ENCODE measurements at places on chromosomes 3 and 15.

- DNase-seq = no peak
Observed at GRCh38 chr3:189458528-189458927, 172.7 kb upstream of the TP63 start.

DNA sequence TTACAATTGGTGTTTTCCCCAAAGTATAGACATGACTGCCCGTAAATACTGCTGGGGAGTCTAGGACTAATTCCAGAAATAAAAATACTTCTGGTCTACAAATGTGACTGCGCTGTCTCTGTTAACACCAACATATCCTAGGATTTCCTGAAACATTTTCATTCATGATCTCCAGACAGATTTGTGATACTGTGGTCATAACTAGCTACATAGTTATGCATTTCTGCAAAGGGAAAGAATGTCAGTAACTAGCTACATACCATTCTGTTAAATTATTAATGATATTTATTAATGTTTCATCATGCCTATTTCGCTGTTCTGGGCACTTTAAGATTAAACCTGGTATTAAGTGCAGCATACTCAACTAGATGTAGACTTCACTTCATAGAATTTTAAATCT, 33.3 kb downstream of the SETD5 start:
- no peak for DNase-seq

DNA sequence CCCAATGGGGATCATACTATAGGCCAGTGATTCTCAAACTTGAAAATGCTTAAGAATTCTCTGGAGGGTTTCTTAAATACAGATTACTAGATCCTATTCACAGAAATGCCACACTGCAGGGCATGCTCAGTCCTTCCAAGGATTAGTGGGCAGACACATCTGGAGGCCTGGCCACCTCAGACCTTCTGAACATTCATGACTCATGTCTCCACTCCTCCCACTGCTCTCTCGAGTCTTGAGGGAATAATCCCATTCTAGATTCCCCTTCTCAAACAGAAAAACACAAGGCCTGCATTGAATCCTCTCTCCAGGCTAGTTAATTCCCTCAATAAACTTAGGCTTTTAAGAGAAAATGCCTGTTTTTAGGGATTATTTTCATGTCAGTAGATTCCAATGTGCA, 22.1 kb downstream of the ZNF621 start:
- DNase-seq = no peak

DNA sequence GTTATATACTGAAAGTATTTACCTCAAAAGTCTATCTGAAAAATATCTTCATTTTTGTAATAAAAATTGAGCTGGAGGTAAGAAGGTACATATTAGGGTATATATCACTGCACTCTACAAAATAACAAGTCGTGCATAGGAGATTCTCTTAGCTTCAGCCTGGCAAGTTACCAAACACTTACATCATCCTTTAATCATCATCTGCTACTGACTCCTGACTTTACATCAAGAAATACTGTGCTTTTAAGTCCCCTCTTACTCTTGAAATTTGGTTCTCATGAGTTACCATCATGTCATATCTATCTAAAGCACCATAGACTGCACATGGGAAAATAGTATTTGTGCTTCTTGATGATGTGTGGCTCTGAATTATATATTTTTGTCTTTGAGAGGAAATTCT, 50.8 kb downstream of the LYSMD4 start:
- DNase-seq = no peak

GRCh38 chr3:104586344-104586743, 780.4 kb upstream of the ALCAM start:
- no peak for DNase-seq

DNA sequence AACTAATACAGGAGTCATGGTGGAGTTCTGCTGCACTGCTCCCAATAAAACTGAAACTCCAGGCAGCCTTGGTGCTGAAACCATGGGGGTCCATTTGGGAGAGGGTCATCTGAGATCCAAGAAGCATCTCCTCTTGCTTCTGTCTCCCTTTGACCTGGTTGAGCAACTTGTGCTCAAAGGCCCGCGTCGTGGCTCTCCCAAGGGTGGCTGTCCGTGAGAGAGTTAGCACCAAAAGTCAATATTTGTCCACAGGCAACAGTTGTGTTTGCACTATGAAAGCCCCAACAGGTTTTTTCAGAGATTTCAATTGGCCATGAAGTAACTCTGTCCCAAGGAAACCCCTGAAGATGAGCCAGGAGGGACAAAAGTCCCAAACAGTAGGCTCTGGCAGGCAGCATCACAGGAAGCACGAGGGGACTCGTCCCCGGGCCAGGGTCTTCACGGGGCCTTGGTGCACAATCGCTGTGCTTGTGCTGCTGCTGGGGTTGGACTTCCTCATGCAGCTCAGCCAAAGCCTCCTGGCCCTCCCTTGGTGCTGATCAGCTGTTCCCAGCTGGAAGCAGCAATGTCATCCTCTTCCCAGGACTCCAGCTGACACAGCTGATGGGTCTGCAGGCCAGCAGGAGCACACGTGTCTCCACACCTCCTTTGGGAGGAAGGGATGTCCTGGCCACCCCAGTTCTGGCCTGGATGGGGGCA, 39.4 kb upstream of the WNT5A start:
- DNase-seq = no peak

DNA sequence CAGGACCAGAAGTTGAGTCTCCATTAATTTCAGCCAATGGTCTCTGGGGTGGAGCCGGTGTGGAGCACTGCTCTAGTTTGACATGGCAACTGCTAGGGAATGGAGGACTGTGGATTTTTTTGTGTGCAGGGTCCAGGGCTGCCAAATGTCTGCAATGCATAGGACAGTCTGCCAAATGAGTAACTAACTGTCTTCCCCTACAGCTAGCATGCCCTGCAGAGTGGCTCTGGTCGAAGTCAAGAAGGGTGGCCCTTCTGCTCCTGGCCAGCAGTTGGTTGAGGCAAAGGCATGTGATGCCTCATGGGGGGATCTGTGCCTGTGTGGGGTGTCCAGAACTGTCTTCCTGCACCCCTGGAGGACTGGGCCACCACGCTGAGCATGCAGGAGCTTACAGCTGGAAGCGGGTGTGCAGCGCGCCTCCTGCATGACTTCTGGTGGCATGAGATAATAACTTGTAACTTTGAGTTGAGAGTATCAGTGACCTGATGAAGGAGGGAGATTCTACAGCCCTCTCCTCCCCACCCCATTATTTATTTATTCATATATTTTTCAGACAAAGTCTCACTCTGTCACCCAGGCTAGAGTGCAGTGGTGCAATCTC, 4.6 kb downstream of the TPRA1 start:
- DNase-seq = no peak

DNA sequence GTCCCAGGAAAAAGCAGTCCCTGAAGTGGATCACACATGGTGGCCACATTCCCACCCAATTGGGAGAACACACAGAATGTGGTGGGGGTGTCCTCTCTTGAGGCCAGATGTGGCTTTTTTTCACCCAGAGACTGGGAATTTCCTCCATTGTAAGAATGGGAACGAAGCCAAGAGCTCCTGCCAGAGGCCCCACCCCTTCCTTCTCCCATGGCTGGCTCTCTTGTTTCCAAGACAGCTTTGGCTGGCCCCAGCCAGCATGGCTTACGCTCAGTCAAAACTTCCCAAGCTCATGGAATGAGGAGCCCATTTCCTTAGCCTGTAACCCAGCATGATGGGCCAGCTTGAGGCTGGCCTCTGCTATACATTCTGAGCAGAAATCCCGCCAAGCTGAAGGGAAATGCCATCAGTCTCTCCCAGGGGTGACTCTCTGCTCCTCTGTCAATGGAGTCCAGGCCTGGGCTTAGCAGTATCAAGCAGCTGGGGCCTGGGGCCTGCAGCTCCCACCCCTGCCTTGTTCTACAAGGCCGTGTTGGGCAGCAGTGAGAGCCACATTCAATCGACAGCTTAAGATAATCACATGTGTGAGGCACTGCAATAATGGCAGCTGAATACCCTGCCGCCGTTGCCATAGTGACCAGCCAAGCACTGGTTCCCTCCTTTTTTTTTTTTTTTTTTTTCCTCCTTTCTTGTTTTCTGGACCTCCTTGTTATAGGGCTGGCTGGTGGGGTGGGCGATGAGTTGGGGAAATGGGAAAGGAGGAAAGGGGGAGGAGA, 142.4 kb downstream of the EPHB1 start:
- no peak for DNase-seq

GRCh38 chr3:70811880-70812279, 499.4 kb upstream of the MDFIC2 start:
- no peak for DNase-seq

- no peak for DNase-seq
Observed at GRCh38 chr3:10600296-10600714, 94.9 kb upstream of the ATP2B2 start.

DNA sequence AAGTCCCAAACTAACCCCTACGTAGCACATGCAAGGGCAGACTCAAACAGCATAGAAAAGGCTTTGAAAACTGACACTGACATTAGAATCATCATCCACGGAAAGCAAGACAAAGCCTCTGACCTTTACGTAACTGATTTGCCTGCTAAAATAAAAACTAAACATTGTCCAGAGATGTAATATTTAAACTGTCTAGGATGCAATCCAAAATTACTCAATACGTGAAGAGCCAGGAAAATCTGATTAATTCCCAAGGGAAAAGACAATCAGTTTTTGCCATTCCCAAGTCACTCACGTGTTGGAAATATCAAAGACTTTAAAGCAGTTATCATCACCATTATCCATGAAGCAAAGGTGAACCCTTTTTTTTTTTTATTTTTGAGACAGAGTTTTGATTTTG, 13.3 kb upstream of the IQCF1 start:
- DNase-seq = no peak

- DNase-seq = no peak
Observed at GRCh38 chr3:41638381-41638780, 323.5 kb downstream of the ULK4 start.

DNA sequence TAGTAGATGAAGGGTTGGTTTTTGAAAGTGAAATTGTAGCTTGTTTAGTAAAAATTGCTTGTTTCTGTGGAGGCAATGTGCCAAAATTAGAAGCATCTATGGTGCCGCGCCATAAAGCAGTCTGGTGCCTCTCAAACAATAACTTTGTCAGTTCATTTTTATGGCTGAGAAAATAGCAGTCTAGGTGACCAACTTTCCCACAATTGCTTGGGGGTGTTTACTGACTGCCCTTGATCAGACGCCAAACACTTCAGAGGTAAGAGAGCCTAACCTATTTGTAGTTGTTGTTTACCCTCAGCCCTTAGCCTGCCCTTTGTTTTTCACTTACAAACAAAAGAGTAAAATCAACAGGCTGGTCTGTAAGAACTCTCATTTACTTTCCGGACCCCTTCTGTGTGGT, 174.5 kb downstream of the FNDC3B start:
- DNase-seq = no peak

GRCh38 chr3:23036728-23037127, 166.4 kb upstream of the UBE2E2 start:
- no peak for DNase-seq

DNA sequence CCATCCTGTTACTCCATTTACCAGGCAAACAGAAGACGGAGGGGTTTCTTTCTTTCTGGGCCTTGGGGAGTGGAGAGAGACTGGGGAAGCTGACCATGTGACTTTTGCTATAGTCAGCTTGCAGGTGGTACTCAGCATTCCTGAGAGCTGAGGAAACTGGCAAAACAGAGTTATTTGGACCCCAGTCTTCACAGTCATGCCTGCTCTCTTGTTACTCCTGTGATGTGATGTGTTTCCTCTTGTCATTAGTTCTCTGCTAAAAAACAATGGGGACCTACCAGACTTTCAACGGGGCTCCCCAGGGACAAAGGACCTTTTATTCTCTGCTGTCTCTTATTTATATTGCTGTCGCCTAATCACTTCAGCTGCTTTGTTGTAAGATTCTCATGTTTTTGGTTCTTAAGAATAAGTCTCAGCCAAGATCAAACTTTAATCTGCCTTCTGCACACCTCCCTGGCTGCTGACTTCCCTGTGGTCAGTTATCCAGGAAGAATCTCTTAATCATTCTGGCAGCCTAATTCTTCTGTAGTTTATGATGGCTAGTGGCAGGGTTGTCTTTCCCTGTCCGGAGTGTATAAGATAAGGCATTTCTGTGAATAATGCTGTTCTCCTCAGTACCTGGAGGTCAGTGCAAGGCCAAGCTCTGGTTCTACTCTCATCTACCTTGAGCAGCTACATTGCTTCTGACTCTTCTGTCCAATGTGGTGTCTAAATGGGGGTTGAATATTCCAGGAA, 8.8 kb downstream of the STARD9 start:
- DNase-seq = no peak

DNA sequence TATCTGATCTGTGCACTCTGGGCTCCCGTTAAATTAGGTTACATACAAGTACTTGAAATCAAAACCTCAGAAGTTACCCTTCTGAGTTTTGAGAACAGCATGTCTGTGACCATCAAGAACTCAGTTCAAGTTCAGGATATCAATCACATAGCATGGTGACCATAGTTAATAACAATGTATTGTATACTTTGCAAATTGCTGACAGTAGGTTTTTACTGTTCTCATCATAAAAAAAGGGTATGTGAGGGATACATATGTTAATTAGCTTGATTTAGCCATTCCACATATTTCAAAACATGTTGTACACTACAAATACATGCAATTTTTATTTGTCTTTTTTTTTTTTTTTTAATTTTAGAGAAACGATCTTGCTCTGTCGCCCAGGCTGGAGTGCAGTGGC, 25.5 kb downstream of the TMEM40 start:
- no peak for DNase-seq

DNA sequence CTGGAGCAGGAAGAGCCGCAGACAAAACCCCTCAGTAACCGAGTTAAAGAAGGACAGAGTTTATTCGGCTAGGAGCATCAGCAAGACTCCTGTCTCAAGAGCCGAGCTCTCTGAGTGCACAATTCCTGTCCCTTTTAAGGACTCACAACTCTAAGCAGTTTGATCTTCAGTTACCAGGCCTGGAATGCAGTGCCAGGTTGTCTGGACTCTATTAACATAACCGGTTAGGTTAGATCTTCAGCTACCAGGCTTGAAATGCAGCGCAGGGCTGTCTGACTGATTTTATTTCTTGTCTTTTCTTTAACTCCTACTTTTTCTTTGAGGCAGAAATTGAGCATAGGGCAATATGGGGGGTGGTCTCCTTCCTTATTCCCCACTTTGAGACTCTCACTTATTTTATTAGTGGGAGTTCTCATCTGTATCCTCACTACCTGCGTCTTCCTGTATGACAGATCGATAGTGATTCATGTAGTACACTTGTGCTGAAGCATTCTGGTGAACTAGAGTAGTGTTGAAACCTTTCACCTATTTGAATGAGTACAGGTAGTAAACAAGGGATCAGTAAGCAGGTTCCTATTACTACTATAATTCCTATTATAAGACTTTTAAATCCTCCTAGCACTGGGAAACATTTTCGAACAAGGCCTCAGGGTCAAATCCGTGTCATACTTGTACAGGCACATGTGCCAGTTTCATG, 325.0 kb downstream of the CGGBP1 start:
- no peak for DNase-seq

DNA sequence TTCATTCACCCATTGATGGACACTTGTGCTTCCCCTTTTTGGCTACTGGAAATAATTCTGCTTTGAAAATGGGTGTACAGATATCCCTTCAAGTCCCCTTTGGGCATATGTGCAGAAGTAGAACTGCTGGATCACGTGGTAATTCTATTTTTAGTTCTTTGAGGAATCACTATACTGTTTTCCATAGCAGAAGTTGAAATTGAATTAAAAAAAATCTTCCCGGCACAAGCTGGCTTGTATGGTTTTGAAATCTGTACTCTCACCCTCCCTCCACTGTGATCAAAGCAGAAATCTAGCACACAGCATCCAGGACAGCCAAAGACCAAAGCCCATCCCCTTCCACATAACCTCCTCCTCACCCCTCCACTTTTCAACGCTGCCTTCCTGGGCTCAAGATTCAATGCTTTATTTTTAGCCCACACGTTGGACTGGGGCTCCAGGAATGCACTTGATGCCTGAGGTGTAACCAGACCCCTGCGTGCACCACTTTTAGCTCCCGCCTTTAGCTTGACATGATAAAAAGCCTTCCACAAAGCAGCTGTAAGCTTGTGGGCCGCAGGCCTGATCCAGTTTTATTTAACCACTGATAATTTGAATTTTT, 29.9 kb downstream of the TMEM40 start:
- no peak for DNase-seq

Data from esophagus squamous epithelium (tissue), 5 donors.